ELR (cell line): ENCODE measurements at places on chromosomes 7 and 10.

GRCh38 chr7:157072361-157072760 is 61.9 kb upstream of the MNX1 start:
- no peak for DNase-seq

DNA sequence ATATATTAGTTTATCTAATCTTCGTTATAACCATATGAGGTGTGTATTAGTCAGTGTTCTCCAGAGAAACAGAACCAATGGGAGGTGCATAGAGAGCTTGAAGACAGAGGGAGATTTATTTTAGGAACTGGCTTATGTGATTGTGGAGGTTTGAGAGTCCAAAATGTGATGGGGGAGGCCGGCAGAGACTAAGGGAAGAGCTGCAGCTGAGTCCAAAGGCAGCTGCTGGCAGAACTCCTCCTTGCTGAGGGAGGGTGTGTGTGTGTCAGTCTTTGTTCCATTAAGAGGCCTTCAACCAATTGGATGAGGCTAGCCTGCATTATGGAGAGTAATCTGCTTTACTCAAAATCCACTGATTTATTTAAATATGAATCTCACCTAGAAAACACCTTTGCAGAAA is 165.1 kb downstream of the SH3PXD2A start:
- no peak for DNase-seq

GRCh38 chr7:1729773-1730172 is 59.7 kb downstream of the ELFN1 start:
- no peak for DNase-seq

- DNase-seq = no peak
Observed at GRCh38 chr7:146443102-146443501, 326.5 kb downstream of the CNTNAP2 start.

GRCh38 chr7:2732388-2732787 is 44.4 kb downstream of the AMZ1 start:
- DNase-seq = no peak
